ENCODE measurements at places on chromosomes 1 and 21.

GRCh38 chr1:32180186-32181060 lies 948 bp downstream of the TXLNA start:
- peak; percentile 29 for DNase-seq

GRCh38 chr1:47459253-47459788 lies 21.5 kb downstream of the FOXD2 start:
- no peak for DNase-seq

DNA sequence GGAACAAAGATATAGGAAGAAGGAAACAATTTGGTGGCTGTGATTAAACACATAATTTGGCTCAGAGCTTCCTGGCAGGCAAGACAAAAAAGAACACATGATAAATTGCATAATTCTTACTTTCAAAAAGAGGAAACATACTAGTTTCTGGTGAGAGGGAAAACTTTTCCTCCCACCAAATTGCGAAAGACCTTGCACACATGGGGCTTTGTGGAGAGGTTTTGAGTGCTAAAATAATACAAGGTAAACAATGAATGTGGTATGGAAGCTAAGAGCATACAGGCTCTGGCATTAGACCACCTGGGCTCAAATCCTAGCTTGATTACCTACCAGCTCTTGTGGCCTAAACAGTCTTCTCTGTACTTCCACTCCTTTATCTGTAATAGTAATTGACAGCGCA lies 140.2 kb upstream of the HOOK1 start:
- DNase-seq = no peak

- DNase-seq = no peak
Observed at GRCh38 chr1:116287341-116288200, 85.5 kb upstream of the ATP1A1 start.

GRCh38 chr1:202802998-202803932 lies 5.0 kb downstream of the KDM5B start:
- peak; percentile 36 for DNase-seq

DNA sequence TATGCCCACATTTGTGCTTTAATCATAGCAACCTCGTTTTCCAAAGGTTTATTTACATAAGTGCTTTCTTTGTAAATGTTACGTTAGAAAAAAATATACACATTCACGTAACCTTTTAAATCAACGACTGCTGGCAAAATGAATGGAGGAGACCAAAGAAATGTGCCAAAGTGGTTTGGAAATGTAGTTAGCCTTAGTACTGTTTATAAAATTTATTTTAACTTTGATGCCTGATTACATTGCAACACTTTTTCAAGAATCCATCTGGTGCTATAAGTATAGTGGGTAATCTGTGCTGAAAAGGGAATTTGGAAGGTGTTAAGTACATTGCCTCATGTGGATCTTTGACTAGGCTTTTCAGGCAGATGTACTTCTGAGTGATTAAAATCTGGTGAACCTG lies 108.9 kb downstream of the IFI44 start:
- DNase-seq = no peak

- no peak for DNase-seq
Observed at GRCh38 chr1:14740016-14740415, 141.5 kb downstream of the KAZN start.

DNA sequence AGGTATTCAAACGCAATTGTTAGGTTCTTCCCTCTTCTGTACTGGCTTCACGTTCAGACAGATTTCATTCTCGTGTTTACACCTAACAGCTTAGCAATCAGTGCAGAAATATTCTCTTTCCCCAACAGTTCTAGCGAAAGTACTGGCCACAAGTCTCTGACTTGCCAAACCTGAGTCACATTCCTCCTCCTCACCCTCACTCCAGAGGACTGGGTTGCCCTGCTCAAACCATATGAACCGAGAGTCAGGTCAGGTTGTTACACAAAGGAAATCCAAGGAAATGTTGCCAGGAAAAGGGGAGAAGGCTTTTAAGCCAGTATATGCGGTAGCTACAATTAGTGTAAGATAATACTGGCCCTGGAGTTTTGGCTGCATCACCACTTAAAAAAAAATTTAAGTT lies 282.5 kb downstream of the RGS7 start:
- DNase-seq = no peak

DNA sequence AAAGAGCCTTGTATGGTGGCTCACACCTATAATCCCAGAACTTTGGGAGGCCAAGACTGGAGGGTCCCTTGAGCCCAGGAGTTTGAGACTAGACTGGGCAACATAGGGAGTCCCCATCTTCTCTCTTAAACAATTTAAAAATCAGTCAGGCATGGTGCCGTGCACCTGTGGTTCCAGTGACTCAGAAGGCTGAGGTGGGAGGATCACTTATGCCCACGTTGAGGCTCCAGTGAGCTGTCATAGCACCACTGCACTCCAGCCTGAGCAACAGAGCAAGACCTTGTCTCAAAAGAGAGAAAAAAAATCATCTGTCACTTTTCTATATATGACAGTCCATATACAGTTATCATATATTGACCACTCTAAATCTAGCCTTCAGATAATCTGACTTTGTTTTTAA lies 658.3 kb downstream of the LTN1 start:
- no peak for DNase-seq

DNA sequence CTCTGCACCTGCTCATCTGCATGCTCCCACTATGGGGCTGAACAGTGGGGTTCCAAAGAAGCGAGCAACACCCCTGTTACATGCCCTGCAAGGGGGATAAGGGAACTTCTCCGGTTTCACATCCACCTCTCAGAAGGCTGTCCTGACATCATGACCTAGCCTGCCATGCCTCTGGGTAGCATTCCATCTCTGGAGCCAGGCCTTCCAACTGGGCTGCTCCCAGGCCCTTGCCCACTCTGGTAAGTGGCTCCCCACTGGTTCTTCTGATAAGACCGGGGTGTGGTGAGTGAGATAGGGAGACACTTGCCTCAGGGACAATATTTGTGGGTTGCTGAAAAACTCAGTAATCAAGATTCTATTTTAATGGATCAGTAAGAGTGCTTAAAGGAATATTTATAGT lies 57.8 kb downstream of the KCNJ15 start:
- no peak for DNase-seq

GRCh38 chr1:119219711-119220110 lies 79.3 kb upstream of the WARS2 start:
- DNase-seq = no peak

All from brain microvascular endothelial cell (primary cell).